ENCODE measurements at places on chromosomes 6 and 20.

DNA sequence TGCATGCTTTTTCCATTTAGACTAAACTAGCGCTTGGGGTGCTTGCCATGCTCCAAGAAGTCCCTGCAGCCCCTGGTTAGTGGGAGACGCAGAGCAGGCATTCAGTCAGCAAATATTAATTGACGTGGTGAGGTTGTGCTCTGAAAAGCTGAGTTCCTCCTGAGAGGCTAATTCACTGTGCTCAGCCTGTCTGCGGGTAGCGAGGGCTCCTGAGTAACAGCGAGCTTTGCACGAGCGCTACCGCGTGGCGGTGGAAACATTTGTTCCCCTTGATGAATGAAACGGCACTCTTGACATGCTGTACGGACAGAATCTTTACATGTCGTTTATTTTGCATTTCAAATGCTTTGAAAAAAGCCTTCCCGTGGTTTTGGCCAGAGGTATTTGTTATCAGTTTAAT, 170.6 kb upstream of the AGPAT4 start:
- DNase-seq: peak; percentile 35

DNA sequence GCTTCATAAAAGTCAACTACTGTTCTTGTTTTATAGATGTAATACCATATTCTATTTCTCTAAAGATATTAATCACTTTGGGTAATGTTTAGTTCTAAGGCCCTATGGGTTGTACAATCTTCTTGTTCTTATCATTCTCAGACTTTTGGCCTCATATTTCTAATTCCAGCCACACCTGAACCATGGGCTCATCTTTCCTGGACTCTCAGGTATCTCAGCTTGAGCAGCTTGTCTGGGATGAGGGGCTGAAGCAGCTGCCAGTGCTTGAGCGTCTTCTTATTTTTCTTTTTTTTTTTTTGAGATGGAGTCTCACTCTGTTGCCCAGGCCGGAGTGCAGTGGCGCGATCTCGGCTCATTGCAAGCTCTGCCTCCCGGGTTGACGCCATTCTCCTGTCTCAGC, 150.2 kb downstream of the KIF6 start:
- DNase-seq: no peak

DNA sequence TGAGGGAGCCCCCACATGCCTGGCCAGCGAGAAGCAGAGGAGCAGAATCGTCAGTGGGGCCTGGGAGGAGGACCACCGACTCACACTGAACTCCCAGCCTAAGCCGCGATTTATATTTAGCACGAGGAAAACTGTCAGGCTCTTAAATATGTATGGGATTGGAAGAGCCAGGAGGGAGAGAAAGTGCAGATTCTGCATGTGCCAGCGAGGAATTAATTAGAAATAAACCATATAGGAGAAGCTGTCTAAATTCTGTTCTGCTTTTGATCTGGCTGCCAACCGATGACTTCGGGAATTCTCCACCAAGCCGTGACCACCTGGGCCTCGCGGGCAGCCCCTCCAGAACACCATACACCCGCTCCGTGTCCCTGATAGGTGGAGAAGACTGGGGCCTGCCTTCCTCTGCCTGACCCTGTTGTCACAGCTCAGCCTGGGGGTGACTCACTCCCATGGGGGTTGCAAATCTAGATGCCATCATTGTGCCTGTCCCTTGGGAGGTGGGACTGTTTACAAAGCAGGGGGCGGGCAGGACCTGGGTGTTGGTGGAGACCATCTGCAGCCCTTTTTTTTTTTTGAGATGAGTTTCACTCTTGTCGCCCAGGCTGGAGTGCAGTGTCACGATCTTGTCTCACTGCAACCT, 91.1 kb upstream of the PMEPA1 start:
- DNase-seq: no peak

DNA sequence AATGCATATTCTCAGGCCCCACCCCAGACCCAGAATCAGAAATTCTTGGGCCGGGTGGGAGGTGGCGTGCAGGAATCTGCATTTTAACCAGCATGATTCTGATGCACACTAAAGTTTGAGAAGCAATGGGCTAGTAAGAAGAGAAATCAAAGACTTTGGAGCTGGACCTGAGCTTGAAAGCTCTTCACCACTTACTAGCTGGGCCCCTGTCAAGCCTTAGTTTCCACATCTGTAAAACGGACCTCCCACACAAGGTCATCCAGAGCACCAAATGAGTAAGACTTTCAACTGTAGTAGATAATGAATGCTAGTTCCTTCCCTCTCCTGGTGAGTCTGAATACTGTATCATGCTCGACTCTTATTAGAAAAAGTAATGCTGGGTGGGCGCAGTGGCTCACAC, 87.0 kb downstream of the TBC1D7 start:
- DNase-seq: no peak

DNA sequence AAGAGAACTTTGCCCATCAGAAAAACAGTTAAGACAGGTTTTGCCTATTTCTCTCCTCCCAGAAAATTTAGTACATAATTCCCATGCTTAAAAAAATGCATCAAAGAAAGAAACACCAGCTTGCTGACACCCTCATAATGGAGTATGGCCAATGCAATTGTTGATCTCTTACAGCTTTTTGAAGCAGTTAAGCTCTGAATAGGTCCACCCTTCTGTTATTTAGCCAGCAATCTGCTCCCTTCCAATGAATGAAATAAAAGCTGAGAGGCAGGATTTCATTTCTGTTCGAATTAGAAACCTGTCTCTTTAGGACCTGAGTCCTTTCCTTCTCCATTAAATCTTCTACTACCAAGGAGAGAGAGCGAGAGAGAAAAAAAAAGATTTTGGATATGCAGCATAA, 288.7 kb downstream of the RNF144B start:
- no peak for DNase-seq

DNA sequence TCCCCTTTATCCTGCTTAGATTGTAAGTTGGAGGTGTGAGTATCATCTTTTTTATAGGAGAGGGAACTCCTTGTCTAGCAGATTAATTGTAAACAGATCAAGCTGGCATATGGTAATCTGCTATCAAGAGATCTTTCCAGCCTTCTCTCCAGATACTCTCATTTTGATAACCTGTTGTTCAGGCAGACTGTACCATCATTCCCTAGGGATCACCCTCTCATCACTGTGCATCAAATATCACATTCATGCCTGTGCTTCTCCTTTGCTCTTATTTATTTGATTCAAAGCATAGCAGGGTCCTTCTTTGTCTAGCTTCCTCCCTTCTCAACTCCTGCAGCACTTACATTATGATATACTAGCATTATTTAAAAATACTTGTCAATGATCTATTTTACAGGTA, 73.8 kb downstream of the LRRC1 start:
- no peak for DNase-seq

- DNase-seq: no peak
These were observed 336.6 kb downstream of the PREX1 start for GRCh38 chr20:48490961-48491831.

DNA sequence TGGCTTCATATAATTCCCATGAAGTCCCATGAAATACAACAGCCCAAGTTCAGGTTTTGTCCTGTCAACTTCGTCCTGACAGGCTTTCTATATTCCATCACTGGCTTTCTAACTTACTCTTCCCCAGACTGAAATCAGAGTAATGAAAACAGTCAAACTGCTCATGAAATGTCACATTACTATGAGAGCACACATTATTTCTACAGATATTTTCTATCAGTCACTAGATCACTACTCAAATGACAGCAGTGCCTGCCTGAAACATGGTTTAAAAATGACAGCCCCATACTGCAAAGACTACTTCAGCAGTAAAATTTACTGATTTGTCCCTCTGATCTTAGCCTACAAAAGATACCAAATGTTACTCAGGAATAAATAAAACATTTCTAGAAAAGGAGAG, 442.9 kb upstream of the SOX4 start:
- no peak for DNase-seq

DNA sequence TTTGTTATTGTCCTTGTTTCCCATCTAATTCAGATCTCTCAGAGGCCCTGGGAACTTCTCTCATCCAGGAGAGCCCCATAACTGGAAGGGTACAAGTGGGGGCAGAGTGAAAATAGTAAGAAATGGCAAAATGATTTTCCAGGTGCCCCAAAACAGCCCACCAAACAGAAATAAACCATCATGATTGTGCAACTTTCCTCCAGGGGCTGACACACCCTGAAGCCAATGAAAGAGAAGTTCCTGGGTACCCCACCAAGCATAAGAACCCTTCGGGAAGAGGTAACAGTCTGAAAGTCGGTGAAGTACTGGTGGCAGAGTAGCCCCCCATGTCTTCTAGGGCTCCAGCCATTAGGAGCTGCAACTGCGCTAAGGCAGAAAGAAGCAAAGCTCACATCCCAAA, 282.0 kb downstream of the PTPRT start:
- DNase-seq: no peak

- no peak for DNase-seq
These were observed 5.1 kb upstream of the KIAA0408 start for GRCh38 chr6:127464161-127464880.

GRCh38 chr6:168136001-168136400, 57.0 kb upstream of the FRMD1 start:
- DNase-seq: no peak

DNA sequence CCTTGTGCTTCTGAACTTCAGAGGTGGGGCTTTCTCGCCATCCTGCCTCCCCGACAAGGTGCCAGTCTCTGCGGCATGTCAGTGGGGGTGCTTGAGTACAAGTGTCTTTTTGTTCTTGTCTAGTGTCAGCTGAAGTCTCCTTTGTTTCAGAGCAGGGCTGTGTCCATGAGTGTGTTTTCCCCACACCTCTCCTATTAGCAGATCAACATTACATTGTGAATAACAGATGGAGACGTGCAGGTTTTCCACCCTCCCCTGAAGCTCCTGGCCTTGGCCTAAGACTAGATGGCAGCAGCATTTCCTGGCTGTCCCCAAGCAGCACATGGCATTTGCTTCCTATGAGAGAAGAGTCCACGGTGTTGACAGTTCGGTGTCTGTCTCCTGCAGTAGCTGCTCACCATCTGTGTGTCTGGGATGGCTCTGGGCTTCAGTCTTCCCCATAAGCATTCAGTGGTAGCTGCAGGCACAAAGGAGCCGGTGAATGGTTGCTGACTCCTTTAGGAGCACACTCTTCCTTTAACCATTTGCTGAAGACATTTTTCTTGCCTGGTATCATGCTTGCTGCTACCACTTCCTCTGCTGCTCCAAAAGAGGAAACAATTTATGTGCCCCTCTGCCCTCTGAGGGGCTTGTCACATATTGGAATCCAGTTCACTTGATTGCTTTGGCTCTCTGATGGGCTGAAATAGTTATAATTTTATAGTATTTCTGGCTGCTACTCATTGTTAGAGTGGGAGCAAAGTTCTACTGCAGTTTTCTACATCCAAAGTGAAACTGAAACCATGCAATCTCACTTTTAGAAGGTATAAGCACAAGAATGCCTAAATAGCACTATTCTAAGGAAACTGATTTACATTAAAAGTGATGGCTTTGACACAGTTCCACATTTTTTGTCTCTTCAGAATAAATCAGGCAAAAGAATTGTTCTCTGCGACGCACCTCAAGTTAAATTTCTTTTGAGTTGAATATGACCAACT, 913.0 kb downstream of the C6orf118 start:
- DNase-seq: no peak

DNA sequence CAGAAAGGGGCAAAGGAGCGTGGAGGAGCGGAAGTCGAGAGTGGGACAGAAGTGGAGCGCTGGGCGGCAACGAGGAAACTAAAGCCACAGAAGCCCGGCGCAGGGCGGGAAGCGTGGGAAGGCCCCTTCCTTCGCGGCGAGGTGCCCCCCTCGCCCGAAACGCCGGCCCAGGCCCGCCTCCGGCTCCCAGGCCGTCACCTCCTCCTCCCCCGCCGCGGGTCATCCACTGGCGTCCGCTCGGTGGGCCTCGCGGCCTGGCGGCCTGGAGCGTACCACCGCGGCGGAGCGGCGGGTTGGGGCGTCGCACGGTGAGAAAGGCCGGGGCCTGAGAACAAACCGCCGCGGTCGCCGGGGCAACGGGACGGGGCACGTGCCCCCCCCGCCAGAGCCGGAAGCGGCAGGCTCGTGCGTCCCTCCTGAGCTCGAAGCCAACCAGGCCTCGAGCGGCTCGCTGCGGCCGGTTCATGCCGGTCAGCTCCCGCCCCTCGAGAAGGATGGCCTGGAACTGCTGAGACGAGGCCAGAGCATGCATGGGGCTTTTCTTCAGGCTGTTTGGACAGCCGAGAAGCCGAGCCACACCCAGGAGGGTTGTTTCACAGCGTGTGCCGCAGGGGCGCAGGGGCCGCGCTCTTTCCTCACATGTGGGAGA, at the start of gene TCP11:
TCP11 (minus strand) TSS at position 333 of the 649 bp plus-strand sequence. CDS start 469 bp downstream, outside the sequence.
- peak; percentile 42 for DNase-seq

- DNase-seq: peak; percentile 57
These were observed 137.4 kb upstream of the HDAC2 start for GRCh38 chr6:114108119-114109002.

- no peak for DNase-seq
These were observed 124.2 kb downstream of the SLC16A10 start for GRCh38 chr6:111211411-111212030.

DNA sequence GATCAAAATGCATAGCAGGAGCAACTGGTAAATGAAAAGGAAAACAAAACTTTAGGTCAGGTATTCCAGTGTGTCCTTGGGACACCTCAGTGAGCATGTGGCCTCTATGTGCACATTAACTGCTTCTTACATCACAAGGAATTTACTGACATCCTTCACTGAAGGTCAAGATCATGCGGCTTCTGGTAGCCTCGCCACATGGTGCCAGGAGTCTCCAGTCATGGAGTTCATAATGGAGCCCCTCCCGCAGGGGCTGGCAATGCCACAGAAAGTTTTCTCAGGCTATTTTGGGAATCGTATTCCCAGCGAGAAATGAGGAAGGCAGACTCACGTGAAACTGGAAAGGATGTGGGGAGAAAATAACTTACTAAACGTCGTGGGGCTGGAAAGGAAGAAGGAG, 19.7 kb upstream of the SLC22A3 start:
- DNase-seq: no peak

DNA sequence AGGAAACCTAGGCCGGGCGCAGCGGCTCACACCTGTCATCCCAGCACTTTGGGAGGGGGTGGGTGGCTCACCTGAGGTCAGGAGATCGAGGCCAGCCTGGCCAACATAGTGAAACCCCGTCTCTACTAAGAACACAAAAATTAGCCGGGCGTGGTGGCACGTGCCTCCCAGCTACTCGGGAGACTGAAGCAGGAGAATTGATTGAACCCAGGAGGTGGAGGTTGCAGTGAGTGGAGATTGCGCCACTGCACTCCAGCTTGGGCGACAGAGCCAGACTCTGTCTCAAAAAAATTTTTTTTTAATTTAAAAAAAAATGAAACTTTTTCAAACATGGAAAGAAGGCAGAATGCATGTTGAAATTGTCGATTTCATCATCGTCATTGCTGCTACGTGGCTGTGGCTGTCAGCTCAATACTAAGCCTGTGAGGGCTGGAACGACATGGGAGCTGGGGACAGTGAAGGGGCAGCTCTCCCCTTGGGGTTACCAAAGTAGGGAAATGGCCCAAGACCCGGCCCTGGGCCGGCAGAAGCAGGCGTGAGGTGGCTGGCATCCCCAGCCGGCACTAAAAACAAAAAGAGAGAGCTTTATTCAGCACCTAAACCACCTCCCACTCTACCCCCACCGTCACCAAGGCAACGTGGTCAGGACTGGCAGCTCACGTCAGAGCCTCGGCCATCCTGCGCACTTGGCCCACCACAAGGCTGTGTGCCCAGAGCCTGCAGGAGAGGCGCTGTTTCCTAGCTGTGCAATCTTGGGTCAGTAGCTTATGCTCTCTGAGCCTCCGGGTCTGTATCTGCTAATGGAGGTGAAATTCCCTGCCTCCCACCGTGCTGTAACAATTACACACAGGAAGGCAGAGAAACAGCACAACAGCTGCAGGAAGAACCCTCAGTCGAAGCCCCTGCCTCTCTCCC, 30.8 kb downstream of the AGPAT4 start:
- DNase-seq: no peak

GRCh38 chr20:47156301-47157137, 200.0 kb downstream of the ZMYND8 start:
- DNase-seq: no peak

Data from stimulated activated CD4-positive, alpha-beta T cell treated with anti-CD3 and anti-CD28 coated beads, Interleukin-15, amount 100 ng/mL, for 24 hours (primary cell).